ENCODE measurements at places on chromosomes 12 and 14.

- DNase-seq = no peak
Measured at GRCh38 chr12:72081777-72082176, 143.1 kb downstream of the TPH2 start.

DNA sequence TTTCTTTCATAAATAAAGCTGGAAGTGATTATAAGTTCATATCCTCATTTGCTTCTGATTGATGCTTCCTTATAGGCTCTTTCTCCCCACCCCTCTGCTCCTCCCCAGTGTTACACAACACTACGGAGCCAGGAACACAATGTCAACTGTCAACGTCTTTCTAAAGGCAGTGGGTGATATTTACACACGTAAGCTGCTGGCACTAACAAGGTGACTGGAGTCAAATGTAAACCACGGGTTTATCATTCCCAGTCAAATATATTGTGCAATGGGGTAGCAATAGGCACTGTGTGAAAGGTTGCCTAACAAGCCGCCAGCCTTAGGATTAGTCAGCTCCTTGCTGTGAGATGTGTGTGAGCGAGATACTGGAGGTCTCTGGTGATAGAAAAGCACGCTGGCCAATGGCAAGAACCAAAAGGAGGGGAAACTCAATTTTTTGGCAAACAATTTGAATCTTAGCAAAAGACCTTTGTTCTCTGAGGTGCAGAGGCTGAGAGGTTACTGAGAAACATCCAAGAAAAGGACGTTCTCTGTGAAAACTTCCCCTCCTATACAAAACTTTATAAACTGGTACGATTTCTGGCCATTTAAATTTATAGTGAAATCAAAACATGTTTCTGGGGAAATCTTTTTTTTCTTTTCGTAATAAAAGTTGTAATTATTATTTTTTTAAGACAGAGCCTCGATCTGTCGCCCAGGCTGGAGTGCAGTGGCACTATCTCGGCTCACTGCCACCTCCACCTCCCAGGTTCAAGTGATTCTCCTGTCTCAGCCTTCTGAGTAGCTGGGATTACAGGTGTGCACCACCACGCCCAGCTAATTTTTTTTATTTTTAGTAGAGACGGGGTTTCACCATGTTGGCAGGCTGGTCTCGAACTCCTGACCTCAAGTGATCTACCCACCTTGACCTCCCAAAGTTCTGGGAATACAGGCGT is 22.3 kb upstream of the HECTD1 start:
- no peak for DNase-seq

DNA sequence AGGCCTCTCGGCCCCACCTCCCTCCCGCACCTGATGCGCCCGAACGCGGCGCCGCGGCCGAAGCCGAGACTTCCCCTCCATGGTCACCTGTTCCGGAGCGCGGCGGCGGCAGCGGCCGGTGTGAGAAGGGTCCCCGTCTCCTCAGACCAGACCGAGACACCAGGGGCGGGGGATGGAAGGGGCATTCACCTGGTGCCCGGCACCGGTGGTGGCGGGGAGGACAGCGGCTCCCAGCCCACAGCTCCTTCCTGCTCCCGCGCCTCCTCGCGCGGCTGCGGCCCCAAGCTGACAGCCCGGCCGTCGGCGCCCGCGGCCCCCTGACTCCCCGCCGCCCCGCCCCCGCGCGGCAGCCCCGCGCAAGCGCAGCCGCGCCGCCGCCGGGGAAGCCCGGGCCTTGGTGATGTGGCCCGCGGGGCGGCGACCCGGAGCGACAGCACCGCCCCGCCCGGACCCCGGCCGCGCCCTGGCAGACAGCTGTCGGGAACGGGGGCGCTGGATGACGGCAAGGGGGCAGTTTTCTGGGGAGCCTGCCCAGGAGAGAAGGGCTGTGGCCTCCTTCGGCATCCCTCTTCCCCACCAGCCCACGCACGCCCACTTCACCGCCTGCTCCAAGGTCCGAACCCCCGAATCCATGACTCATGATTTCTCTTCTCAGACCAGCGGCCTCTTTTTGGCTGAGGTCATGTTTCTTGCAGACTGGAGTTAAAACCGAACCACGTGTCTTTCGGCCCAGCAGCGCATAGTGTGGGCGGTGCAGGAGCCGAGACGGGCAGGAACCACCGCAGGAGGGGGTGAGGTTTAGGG is at the start of gene SLC41A2:
Gene SLC41A2, minus strand, starts transcription at position 290 of the 804 bp plus-strand sequence. CDS start 29,763 bp downstream, outside the sequence.
- DNase-seq = peak; percentile 96

- DNase-seq = no peak
Measured at GRCh38 chr12:47736877-47737676, 11.8 kb upstream of the ENDOU start.

Data from MM.1S (cell line).